ENCODE measurements at places on chromosomes 2 and 18. TPM values are rescaled to one million over a fixed set of nuclear protein-coding genes. Genes with fewer than 3 reads are reported as not detected.

The TXNL4A gene
- total RNA-seq: 97.2 TPM

- no peak for DNase-seq
Observed at GRCh38 chr2:237598468-237599208, 8.1 kb upstream of the RAB17 start.

DNA sequence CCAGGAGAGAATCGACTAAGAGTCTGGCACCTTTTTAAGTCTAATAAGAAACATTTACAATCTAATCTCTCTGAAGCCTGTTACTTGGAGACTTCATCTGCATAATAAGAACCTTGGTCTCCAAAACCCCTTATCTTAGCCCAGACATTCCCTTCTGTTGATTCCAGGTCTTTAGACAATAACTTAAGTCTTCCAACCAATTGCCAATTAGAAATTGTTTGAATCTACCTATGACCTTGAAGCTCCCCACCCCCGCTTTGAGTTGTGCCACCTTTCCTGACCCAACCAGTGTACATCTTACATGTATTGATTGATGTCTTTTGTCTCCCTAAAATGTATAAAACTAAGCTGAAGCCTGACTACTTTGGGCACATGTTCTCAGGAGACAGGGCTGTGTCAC is 49.5 kb upstream of the DTNA start:
- no peak for DNase-seq

- no peak for DNase-seq
Observed at GRCh38 chr2:64383016-64383591, 70.9 kb upstream of the LGALSL start.

DNA sequence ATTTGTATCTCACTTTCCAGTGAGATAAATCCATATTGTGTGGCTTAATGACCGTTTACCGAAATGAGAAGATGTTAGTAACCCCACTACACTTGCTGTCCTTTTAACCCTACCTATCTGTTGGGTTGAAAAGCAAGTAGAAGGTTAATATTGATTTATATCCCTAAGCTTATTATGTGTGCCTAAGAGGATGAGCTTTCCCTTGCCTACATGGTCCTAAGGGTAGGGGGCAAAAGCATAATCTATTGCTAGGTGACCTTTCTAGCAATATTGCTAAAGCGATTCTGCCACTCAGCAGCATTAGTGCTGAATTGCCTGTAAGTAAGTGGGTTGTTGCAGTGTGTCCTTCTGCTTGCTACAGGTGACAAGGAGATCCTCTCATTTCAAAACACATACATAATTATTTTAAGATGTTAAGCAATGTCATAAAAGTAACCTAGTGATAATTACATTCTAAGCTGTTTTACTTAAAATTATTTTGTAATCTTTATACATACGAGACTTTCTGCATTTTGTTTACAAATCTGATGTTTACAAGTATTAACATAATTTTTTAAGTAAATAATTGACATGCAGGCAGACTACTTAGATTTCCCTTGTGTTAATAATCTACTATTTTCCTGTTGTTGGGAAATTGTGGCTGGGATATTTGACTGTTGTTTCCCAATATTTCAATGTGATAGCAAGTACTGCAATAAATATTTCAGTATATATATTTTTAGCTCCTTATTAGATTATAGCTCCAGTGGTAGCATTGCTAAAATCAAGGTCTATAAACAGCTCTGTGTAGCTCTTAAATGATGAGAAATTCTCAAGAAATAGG is 49.1 kb upstream of the CABYR start:
- no peak for DNase-seq

- DNase-seq: no peak
Observed at GRCh38 chr18:45007531-45007930, 326.8 kb downstream of the SETBP1 start.

- DNase-seq: peak; percentile 28
Observed at GRCh38 chr2:119207447-119207846, 16.2 kb upstream of the STEAP3 start.

GRCh38 chr2:75031906-75032803 is 73.7 kb downstream of the POLE4 start:
- no peak for DNase-seq

- no peak for DNase-seq
Observed at GRCh38 chr2:58436872-58437271, 195.7 kb upstream of the FANCL start.

- DNase-seq: no peak
Observed at GRCh38 chr2:130169896-130170295, 11.5 kb downstream of the SMPD4 start.

GRCh38 chr2:168397629-168398028 is 58.4 kb upstream of the CERS6 start:
- no peak for DNase-seq

Measured in natural killer cell treated with Interleukin-12 subunit alpha and Interleukin-12 subunit beta and Interleukin-15 and Interleukin-18, amount 100 ng/mL, for 72 hours (primary cell).